GM04504 (cell line): ENCODE measurements at places on chromosomes 1 and 21.

DNA sequence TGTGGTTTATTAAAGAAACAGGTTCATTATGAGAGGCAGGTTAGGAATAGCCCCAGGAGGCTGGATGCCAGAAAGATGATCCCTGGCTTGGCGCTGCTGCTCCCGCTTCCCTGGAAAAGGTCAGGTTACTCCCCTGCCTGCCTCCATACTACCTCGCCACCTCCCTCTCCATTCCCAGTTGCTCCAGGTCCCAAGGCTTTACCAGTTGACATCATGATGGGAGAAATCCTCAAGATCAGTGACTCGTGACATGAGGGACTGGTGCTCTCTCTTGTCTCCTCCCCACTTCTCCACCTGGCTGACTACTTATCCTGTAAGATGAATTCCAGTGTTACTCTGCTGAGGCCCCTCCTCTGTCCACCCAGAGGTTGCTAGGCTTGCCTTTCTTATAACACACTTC is 19.7 kb downstream of the VASH2 start:
- no peak for DNase-seq

- peak; percentile 10 for DNase-seq
Measured at GRCh38 chr1:210448297-210448892, 119.7 kb downstream of the HHAT start.

GRCh38 chr1:207645635-207646081 is 725 bp downstream of the CR1L start:
- DNase-seq, result no peak

DNA sequence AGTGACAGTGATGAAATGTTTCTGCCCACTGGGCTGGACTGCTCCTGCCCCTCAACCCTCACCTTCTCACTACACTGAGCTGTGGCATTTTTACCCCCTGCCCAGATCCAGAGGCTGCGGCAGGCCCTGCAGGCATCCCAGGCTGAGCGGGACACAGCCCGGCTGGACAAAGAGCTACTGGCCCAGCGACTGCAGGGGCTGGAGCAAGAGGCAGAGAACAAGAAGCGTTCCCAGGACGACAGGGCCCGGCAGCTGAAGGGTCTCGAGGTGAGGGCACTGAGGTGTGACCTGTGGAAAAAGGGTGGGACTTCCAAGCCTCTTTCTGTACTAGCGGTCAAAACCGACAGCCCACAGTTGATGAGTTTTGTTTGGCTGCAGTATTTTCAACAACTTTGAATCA is 6.2 kb upstream of the TUFT1 start:
- no peak for DNase-seq

GRCh38 chr1:202107321-202107761 is 15.4 kb upstream of the GPR37L1 start:
- no peak for DNase-seq

DNA sequence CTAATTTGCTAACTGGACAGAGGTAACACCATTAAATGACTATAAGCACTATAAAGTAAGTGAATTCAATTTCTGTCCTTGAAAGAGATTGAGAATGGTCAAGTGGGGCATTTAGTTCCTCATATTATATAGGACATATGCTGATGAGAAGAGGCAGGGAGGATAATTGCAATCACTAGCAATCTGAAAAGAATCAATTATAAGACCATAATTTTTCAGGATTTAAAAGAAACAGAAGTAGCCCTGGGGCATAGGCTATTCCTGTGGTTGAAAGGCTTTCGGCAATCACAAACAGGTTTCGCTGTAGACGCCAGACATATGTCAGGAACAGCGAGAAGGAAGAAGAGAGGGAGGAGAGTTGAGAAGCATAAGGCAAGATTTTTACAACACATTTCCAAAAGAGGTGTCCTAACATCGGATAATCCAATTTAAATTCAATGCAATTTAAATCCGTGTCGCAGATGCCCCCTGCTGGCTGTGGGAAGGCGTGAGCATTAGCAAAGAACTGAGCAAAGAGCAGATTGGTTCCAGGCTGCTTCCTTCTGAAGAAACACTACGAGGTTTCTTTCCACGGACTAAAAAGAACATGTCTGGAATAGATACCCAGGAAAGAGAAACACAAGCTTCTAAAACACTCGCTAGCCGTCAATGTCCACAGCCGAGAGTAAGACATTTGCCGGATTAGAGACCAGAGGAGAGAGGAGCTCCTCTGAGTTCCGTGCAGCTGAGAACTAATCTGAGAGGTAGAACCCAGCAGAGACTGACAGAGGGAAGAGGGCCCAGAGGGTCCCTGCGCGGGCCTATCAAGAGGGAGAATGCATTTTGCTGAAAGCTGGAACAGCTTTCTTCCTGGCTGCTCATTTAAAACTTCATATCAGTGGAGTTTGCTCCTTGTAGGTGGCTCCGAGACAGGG is 27.9 kb downstream of the RGS5 start:
- DNase-seq, result no peak

- DNase-seq, result no peak
Measured at GRCh38 chr21:41210426-41211059, 42.6 kb downstream of the BACE2 start.

GRCh38 chr1:31405578-31406245 is 7.3 kb upstream of the SERINC2 start:
- DNase-seq, result no peak

DNA sequence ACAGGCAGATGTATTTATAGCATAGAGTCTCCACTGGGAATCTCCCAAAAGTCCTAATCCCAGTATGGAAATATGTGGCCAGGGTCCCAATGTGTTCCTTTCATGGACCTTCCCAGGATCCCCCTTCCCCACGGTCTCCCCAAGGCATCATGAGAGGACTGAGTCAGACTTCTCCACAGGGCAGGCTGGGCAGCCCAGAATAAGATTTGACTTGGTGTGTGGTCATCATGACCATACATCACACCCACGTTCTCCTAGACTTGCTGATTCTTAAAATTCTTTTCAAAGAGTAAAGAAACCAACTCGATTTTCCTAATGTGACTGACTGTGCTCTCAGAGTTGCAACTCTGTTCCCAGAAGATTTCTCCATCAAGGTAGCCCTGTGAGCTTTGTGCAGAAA is 93.9 kb upstream of the CD34 start:
- DNase-seq, result no peak

DNA sequence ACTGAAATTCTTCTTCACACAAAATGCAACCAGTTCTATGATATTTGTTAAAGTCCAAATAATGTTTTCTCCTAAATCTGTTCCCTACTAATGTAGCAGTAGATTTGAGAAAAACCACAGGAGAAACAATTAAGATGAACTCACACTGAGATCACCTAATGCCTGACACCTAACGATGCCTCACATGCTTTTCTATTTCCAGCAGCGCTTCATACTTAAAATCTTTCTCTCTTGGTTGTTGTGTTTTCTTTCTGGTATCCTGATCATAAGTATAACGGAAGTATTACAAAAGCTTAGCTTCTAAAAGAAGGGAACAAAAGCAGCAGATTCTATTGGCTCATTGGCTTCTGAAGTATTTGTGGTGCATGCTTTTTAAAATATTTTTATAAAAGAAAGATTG is 267.2 kb upstream of the SGIP1 start:
- no peak for DNase-seq

DNA sequence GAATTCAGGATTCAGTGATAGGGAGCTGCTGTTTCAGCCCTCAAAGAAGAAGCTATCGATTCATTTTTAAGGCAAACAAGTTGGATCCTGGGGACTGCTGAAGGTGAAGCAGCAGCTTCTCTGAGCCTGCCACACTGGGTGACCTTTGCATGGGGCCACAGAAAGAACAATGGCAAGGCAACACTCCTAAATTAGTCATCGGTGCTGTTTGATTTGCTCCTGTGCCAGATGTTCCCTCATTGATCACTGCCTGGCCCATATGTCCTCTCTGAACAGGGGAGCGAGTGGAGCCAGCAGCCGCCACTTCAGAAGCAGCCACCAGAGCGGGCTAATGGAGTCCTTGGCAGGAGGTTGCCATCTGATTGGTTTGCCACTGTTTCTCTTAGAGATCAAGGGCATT is 391.5 kb downstream of the NTNG1 start:
- DNase-seq, result no peak

DNA sequence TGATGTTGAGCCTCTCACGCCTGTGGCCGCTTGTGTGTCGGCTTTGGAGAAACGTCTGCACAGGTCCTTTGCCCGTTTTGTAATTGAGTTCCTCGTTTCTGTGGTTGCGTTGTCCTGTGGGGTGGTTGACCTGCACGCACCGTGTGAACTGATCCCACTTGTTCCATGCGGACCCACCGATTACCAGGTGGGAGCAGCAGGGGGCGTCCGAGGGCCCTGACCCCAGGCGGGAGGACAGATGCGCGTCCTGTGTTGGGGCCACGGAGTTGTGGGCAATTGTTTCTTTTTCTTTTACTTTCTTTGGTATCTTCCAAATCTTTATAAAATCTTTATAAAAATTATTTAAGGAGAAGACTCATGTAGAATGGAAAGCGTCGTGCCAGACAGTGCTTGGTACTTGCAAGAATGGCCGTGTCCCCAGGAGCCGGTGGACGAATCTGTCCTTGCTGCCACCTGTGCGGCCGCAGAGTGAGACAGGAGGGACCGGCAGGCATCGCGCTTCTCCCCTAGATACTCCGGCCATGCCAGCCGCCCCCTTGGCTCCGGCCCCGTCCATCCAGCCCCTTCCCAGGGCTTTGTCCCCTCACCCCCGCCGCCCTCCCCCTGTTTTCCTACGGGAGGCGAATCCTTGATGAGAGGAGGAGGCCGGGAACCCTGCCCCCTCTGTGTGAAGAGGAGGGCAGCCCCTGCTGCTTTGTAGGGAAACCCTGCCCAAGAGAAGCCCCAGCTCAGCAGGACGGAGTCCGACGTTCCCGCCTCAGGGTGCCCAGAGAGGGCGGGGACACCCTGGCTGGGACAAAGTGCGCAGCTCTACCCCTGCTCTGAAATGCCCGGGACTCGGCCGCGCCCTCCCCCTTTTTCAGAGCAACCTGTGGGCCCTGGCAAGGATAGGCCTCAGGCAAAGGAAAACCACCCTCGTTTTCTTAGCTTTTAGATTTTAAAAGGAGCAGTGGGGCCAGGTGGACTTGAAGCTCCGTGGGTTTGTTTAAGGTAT is 41.7 kb downstream of the PRKCZ start:
- DNase-seq, result no peak

- no peak for DNase-seq
Measured at GRCh38 chr1:226788965-226789364, 49.9 kb upstream of the ITPKB start.

GRCh38 chr1:67749263-67749843 is 64.4 kb downstream of the GADD45A start:
- no peak for DNase-seq

DNA sequence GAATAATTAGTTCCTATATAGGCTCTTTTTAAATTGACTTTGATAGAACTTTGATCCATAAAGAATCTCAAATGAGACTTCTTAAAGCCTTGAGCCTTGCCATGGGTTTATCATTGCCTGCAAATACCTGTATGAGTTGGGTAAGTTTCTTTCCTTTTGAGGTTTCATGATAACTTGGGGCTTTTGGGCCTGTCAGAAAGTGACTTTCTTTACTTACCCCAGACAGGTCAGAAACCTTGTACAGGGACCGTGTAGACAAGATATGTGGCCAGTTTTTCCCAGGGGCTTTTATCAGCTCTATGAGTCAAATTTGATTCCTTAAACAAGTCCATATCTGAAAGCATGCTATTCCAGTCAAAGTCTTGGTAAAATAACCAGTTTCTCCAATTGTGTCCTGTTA is 17.3 kb downstream of the KCTD3 start:
- no peak for DNase-seq

GRCh38 chr1:67213164-67213563 is 46.9 kb downstream of the IL23R start:
- DNase-seq, result no peak

- DNase-seq, result no peak
Measured at GRCh38 chr1:53627031-53627430, 111.9 kb downstream of the GLIS1 start.

GRCh38 chr1:44640200-44640853 is 34.0 kb downstream of the TMEM53 start:
- DNase-seq, result no peak

GRCh38 chr1:221998781-221999180 is 256.9 kb upstream of the DUSP10 start:
- DNase-seq, result no peak

- DNase-seq, result no peak
Measured at GRCh38 chr1:205992218-205992882, 10.8 kb downstream of the RAB7B start.

- no peak for DNase-seq
Measured at GRCh38 chr1:15755021-15755645, 3.5 kb upstream of the FBLIM1 start.

DNA sequence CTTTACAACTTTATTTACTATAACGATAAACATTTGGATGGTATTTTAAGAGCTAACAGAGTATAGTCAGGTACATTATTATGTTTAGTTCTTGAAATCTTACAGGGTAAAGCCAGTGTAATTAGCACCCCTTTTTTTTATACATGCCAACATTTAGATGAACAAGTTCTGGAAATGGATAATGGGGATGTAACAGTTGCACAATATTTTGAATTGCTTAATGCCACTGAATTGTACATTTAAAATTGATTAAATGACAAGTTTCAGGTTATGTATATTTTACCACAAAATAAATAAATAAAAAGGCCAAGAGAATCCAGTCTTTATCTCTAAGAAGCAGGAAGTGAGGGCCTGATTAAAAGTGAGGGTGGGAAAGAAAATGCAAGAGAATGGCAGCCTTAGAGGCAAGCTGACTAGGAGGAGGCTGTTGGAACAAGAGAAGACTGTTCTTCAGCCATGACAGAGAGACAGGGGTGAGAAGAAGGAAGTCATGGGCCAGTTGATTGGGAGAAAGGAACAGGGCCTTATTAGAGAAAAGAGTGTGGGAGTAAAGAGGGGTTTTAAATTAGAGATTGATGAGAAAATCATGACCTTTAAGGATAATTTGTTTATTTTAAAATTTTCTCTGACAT is 49.9 kb upstream of the TNFSF18 start:
- no peak for DNase-seq

DNA sequence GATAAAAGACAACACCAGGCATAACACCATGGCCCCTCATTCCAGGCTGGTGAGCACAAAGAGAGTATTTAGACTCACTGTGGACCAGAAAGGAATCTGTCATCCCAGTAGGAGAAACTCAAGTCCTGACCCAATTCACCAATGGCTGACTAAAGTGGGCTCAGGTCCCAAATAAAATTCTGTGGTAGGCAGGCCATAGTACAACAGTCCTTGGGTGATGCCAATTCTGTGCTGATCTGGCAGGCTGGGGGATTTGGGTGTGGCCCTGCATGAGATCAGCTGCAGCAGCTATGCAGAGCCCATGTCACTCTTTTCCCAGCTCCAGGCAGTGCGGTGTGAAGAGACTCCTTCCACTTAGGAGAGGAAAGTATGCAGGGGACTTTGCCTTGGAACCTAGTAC is 245.1 kb downstream of the LBR start:
- no peak for DNase-seq

DNA sequence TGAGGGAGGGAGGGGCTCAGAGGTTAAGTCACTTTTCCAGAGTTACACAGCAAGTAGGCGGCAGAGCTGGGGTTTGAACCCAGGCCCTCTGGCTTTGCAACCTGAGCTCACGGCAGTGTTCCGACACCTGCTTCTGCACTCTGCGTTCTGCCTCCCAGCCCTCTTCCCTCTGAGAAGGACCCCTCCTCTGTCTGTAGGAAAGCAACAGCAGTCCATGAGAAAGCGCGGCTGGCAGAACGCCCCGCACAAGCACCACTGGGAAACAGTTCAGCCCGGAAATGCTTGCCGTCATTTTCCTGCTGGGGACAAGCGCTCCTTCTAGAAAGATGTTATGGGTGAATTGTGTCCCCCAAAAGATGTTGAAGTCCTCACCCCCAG is 241.1 kb downstream of the NPHP4 start:
- no peak for DNase-seq

GRCh38 chr1:234507626-234508387 is 28.8 kb upstream of the TARBP1 start:
- no peak for DNase-seq

- DNase-seq, result peak; percentile 27
Measured at GRCh38 chr1:59198564-59198963, 98.3 kb upstream of the FGGY start.

GRCh38 chr1:2151252-2151651 is 43.3 kb downstream of the FAAP20 start:
- DNase-seq, result no peak
